ENCODE measurements at places on chromosomes 3 and 15.

DNA sequence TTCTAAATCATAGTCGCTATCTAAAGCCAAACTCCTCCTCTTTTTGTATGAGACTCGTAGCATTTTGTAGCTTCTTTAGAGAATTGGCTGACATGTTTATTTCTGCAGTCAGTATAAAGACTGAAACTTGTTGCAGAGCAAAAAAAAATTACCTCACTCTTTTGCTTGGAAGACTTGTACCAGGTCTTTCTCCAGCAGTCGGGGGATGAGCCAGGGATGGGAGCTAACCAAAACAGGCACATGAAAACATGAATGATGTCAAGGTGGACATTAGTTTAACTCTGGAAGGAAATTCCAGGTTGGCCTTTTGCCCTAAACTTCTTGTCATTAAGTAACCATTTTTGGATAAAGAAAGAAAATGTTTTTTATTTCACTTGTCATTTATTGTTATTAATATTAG, 47.0 kb upstream of the SCAANT1 start:
- DNase-seq: no peak

- DNase-seq: no peak
Observed at GRCh38 chr3:79245284-79246138, 522.3 kb downstream of the ROBO1 start.

DNA sequence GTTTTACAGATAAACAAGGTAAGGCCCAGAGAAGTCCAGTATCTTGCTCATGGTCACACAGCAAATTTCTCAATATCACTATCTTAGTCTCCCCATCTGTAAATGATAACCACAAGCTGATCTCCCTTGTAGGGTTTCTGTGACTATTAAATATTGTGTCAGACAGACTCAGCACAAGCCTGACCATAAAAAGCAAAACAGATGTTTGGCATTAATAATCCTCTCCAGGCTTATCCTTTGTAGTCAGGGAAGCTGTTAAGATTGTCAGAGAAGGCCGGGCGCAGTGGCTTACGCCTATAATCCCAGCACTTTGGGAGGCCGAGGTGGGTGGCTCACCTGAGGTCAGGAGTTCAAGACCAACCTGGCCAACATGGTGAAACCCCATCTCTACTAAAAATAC, 173.2 kb upstream of the PRICKLE2 start:
- DNase-seq: no peak

DNA sequence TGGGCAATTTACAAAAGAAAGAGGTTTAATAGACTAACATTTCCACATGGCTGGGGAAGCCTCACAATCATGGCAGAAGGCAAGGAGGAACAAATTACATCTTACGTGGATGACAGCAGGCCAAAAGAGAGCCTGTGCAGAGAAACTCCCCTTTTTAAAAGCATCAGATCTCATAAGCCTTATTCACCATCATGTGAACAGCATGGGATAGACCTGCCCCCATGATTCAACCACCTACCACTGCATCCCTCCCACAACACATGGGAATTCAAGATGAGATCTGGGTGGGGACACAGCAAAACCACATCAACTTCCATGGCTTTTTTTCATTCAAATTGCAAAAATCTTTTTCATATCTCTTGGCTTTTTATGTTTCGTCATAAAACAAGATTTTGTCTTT, 67.6 kb upstream of the GADL1 start:
- no peak for DNase-seq

DNA sequence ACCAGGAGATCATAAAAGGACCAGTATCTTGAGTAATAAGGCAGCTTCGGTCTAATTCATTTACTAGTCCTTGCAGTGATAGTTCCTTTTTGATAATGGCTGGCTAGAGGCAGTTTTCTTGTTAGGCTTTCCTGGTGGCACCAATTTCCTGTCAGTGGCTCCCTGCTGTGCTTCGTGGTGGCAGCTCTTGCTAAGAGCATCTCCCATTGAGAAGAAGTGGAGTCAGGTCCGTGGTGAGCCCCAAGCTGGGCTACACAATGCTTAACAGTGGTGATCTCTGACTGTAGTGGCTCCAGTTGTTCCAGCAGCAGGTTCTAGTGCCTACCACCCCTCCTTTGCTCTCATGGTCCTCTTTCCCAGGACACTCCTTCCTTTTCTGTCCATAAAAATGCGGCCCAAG, 111.2 kb downstream of the RAP2B start:
- DNase-seq: no peak

DNA sequence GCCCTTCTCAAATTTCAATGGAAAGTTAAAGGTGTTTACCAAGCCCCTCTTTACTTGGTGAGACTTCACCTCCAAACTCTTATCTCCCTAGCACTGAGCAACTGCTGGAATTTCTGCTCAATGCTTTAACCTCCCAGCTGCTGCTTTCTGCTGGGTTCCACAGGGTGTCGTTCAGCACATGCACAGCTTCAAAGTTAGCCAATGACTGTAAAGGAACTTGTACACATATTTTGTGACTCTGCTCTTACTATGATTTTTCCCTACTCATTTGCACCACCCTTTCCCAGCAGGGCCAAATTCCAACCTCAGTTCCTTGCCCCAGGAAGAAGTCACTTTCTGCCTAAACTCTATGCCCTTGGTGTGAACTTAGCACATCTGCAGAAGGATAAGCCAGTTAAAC, 89.7 kb downstream of the ULK4 start:
- DNase-seq: no peak

DNA sequence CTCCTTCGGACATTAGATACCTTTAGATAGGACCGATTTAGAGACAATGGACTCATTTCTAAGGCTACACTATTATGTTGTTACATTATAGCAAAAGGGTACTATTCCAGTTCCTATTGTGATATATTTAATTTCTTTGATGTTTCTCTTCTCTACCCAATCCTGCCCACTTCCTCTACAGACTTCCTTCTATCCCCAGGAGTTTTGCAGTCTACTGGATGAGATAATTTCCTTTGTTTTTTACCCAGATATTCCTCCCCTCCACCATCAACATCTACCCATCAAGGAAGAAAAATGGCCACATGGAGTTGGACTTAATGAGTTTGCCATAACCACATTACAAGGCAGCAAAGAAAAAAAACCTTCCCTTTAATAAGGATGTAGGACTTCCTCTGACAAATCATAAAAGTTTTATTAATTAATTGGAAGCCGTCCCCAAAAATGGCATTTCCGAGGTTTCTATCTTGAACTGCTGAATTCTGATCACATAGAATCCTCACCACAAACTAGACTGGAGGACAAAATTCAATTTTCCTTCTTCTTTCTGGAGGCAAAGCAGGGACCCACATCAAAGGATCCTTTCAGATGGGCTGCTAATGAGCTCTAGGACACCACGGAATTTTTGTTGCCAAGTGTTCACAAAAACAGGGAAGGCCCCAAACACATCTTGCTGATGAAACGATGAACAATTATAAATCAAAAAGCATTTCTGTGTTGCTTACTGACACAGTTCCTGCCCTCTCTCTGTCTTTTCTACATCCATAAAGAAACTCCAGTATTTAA, 33.4 kb downstream of the FRMD4B start:
- DNase-seq: no peak

- DNase-seq: no peak
Observed at GRCh38 chr3:76456322-76456721, 583.6 kb upstream of the ROBO2 start.

DNA sequence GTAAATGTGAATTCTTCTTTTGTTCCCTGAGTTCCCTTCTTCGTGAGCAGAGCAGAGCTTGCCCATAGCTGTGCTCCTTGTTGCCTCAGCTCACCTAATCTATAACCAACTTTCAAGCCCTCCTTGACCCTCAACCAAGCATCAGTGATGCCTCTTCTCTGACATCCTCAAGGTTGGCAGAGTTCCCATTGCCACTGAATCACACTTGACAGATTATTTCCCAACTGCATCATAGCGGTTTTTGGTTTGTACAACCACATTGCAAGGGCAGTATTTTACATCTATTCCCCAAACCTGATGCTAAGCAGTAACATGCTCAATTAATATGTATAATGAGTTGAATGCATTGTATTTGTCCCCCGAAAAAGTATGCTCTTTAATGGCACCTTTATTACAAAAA, 133.0 kb upstream of the SNTN start:
- DNase-seq: no peak

GRCh38 chr3:151925419-151925818, 52.0 kb downstream of the SUCNR1 start:
- DNase-seq: no peak
